ENCODE measurements at places on chromosomes 7 and 10. TPM values are rescaled to one million over a fixed set of nuclear protein-coding genes. Genes with fewer than 3 reads are reported as not detected.

GRCh38 chr7:73932364-73932763, 71.4 kb downstream of the TMEM270 start:
- DNase-seq, result no peak

DNA sequence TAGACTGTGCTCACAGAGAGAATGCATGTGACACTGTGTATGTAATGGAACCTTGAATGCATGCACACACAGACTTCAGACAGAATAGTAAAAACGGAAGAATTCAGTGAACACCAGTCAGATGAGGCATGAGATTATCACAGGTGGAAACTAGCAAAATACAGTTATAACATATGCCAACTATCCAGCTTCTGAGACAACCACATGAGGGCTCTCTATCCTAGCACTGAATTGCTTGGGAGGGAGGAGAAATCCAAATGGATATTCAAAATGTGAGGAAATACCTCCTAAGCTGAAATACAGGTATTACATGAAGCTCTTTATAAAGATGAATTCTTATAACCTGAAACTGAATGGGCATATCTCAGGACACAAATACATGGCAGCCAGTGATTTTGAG, 30.6 kb downstream of the GARS1 start:
- DNase-seq, result no peak

DNA sequence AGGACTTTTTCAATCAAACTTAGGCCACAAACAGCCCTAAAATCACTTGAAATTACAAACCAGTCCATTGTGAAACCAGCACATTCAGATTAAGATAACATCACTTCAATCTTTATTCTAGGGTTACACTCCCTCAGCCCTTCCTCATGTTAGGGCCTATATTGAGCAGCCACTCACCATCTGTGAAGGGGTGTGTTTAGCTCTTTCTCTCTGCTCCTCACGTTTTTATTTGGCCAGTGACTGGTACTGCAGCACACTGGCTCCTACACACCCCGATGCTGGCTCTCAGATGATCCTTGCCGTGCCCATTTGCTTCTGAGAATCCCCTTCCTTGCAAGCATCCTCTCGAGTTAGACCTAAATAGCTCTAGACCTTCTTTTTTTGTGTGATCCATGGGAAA, 604.5 kb downstream of the INHBA start:
- no peak for DNase-seq

GRCh38 chr10:18968159-18968558, 80.4 kb upstream of the MALRD1 start:
- no peak for DNase-seq

GRCh38 chr7:100720671-100721504, 620 bp downstream of the EPO start:
- DNase-seq, result no peak

DNA sequence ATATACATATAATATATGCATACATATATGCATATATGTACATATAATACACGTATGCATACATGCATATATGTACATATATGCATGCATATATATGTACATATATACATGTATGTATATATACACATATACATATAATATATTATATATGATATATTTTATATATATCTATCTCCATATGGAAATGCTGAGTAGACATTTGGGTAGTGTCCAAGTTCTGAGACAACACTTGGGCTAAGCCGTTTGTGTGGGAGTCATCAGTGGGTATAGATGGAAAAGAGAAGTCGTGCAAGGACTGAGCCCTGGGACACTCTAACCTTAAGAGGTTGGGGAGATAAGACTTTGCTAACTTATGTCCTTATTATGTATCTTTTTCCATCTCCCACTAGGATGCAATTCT, 165.2 kb upstream of the PODXL start:
- no peak for DNase-seq

DNA sequence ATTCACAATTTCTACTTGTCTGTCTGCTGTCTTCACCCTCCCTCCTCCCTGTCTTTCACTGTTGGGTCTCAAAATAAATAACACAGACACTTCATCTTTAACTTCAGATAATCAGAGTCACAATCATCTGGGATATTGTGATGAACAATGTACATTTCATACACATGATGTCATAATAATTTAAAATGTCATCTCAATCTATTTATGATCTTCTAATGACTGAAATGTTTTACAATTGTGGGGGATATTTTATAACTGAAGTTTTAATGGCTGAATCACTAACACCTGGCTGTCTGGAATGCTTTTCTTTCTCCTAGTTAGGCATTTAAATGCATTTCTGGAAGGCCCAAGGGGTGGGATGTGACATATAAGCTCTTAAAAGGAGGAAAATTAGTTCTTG, 859.8 kb downstream of the LRMDA start:
- no peak for DNase-seq

- DNase-seq, result no peak
These were observed 368.4 kb upstream of the PODXL start for GRCh38 chr7:131924857-131925256.

GRCh38 chr7:100893318-100893895, 2.3 kb downstream of the ACHE start:
- DNase-seq, result no peak

GRCh38 chr7:75962607-75963380, 31.6 kb downstream of the TMEM120A start:
- DNase-seq, result no peak

DNA sequence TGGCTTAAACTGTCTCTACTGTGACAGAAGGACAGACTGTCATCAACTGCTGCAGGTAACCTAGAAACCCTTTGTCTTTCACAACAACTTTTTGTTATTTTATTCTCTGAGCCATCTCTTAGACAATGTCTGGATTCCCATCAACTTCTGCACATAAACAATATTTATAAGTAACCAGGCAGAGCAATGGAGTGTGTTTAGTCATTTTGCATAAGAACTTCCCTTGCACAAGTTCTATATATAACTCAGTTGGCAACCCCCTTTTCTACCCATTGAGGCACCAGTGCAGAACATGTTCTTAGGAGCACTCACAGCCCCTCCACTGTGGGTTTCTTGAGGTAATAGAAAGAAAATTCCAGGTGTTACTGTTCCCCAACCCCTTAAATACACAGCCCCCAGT, 65.0 kb upstream of the IL6 start:
- no peak for DNase-seq

DNA sequence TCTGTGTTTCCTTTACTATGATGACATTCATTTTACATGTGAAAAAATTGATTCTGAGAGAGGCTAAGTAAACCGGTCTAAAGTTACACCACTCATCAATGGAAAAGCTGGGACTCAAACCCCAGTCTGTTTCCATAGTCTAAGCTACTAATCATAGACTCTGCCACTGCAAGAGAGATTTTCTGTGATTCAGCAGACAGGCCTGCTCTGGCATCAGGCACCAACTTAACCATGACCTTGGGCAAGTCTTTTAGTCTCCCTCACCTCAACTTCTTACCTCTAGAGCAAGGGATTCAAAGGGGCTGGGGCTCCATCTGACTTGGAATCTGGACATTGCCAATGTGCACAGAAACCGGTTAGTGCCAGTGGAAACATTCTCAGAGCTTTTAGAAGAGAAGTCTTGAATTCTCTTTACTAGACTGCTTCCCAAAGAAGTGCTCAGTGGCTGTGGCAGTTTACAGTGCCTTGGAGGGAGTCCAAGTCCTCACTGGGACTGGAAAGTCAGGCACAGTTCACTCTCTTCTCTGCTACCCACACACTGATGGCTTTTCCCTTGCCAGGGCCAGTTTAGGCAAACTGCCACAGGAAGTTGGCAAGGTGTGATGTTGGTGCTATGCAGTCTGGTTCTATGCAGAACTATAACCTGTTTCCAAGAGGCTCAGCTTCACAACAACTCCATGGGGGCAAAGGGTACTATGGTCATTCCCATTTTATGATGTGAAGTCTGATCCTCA, 4.5 kb upstream of the BLNK start:
- no peak for DNase-seq

Gene PNLIPRP2
- total RNA-seq, result not detected

Gene HOXA6
- total RNA-seq, result not detected

Gene SRGN
- total RNA-seq, result 29.5 TPM

Gene CLRN3
- total RNA-seq, result not detected

Gene THNSL1
- 10.1 TPM for total RNA-seq

Gene ABCB1
- 30.6 TPM for total RNA-seq

Gene KMT2C
- total RNA-seq, result 116 TPM
